ENCODE measurements at places on chromosomes 11 and 22.

DNA sequence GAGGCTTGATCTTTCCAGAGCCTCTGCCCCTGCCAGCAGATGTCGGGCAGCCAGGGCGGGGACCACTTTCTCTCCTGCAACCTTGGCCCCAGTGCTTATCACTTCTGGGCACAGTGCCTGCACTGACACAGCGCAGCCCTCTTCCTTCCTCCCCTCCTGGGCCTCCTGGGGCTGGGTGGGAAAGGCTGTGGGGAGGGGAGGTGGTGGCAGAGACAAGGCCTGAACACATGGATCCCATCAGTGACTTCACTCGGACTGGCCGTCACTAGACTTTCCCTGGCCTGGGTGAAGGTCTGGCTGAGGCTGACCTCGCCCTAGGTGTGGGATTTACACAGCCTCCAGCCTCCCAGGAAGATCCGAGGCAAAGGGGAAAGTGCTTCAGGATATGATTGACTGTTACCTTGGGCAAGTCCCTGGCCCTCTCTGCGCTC, 68.1 kb downstream of the LRRC32 start:
- DNase-seq: no peak

DNA sequence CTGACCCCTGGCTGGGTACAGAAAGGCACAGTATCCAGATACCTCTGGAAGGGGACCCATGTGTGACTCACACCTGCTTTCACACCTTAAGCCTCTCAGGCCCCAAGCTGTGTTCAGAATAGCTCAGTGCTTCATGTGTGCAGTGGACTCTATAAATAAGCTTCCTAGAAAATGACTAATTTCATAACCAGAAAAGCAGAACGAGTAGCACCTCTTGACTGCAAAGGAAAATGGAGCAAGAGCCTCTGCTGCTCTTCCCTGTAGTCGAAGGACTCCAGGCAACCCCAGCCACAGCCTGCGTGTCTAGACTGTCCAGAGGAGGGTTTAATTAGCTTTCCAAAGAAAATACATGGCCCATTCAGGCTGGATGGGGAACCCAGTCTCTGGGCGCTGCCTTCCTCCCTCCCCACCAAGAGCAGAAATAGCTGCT, 23.1 kb downstream of the PTPN5 start:
- no peak for DNase-seq

DNA sequence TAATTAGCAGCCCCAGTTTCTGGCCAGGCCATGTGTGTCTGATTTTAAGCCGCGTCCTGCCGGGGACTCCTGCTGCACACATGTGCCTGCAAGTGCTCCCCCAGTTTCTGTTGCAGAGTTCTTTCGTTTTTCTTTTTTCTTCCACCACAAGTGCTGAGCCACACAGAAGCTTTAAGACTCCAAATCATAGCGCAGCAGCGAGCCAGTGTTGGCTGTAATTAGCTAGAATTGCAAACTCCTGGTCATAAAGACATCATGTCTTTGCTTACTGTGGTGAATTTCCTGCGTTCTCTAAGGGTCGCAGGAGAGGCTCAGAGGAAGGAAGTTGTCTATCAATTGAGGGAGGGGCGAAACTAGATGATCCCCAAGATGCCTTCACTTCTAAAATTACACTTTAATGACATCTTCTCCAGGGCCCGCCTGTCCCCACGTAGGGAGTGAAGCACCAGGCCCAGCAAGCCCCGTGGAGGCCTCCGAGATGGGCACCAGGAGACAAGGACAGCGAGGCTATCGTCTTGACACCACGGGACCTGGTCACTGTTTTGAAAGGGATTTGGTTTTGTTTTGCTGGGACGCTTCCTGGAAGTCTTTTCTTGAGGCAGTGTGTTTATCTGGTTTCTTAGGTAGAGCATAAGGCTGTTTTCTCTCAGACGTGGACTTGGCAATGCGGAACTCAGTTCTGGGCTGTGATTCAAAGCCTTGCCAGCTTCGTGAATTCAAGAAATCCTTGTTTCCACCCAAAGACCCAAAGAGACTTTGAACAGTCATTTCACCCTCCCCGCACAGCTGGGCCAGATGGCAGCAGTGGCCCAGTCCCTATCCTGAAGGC, 71.8 kb downstream of the UBASH3B start:
- DNase-seq: no peak

GRCh38 chr11:20097319-20098221, 62.7 kb downstream of the DBX1 start:
- peak; percentile 43 for DNase-seq

- DNase-seq: no peak
These were observed 7.9 kb downstream of the C11orf96 start for GRCh38 chr11:43950311-43950855.

- no peak for DNase-seq
These were observed 562.3 kb downstream of the NTM start for GRCh38 chr11:131932584-131933325.

DNA sequence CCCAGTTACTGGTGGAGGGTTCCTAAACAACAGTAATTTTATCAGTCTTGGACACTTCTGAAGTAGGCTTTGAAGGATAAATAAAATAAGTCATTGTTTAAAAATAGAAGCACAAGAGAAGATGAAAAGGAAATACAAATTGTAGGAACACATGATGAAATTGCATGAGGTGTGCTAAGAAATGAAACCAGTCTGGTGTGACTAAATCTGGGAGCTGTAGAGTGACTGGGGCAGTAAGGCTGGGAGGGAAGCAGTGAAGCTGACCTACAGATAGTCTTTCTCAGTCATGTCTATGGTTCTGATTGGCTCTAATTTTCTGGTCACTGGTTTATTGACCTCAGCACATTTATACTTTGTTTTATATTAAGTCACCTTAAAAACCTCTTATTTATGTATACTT, 139.1 kb downstream of the SLC17A6 start:
- DNase-seq: no peak

DNA sequence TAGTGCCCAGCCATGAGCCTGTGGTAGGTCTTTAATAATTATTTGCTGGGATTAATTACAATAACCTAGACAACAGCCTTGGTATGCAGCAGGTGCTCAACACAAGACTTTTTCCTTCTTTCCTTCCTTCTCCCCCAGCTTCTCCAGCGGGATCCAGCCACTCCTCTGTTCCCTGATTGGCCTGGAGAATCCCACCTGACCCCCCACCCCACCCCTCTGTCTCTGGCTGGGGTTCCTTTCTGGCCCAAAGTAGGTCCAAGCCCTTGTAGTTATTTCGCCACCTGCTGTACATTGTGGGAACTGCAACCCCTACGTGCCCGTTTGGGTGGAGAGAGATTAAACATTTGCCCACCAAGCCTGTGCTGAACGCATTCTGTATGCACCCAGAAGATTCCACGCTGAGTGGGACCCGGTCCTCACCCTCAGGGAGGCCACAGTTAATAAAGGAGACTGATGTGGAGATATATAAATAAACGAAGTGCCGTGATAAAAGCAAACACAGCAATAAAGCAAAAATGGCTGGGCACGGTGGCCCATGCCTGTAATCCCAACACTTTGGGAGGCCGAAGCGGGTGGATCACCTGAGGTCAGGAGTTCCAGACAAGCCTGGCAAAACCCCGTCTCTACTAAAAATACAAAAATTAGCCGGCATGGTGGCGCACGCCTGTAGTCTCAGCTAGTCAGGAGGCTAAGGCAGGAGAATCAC, 32.1 kb upstream of the DGKZ start:
- DNase-seq: peak; percentile 74

DNA sequence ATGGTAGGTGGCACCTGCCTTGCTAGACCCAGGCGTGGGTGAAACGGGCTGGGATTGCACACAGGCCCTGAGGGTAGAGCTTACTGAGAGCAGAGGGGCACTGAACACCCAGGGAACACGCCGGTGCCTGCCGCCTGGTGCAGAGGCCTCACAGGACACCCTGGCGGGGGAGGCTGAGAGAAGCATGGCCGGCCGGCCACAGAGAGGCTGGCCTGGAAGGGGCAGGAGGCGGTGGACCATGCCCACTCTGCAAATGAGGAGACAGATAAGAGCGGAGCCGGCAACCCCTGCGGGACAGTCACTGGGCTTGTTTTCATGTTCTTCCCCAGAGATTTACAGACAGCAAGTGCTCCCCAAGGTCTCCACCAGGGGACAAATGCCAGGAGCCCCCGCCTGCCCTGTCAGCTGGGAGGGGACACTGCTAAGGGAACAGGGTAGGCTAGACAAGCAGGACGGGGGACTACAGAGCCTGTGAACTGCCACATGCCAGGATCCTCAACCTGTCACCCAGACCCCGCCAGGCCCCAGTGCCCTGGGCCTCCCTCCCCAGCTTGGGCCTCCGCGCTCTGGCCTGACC, 38.5 kb upstream of the TCF20 start:
- no peak for DNase-seq

GRCh38 chr11:59901306-59901705, 22.7 kb downstream of the OOSP3 start:
- no peak for DNase-seq

- no peak for DNase-seq
These were observed 11.9 kb upstream of the CSF2RB start for GRCh38 chr22:36901411-36902142.

DNA sequence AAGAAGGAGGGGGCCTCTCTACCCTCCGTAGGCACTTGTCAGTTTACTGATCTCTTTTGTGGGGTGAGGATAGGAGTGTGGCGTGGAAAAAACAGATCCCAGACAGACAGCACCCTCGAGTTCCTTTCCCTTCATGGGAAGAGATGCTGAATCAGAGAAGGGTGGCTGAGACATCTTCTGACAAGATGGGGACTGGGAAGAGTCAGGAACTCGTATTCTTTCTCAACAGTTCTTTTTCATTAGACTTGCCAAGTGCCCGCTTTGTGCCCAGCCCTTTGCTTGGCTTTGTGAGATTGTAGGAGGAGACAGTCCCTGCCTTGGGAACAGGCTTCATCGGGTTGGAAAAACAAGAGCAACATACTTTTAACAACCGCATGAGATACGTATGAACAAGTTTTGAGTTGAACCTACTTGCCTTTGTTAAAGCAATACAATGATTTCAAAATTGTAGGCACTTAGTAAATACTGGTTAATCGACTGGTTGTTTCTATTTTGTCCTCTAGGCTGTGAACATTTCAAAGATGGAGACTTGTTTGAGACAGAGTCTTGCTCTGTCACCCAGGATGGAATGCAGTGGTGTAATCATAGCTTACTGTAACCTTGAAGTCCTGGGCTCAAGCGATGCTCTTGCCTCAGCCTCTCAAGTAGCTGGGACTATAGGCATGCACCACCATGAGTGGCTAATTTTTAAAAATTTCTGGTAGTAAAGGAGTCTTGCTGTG, 1.1 kb downstream of the RRM1 start:
- DNase-seq: no peak

- DNase-seq: no peak
These were observed 830 bp upstream of the SPDYC start for GRCh38 chr11:65169164-65169641.

- DNase-seq: no peak
These were observed 36.6 kb downstream of the METTL15 start for GRCh38 chr11:28144808-28145207.

- no peak for DNase-seq
These were observed 875 bp upstream of the STT3A start for GRCh38 chr11:125591649-125592304.

DNA sequence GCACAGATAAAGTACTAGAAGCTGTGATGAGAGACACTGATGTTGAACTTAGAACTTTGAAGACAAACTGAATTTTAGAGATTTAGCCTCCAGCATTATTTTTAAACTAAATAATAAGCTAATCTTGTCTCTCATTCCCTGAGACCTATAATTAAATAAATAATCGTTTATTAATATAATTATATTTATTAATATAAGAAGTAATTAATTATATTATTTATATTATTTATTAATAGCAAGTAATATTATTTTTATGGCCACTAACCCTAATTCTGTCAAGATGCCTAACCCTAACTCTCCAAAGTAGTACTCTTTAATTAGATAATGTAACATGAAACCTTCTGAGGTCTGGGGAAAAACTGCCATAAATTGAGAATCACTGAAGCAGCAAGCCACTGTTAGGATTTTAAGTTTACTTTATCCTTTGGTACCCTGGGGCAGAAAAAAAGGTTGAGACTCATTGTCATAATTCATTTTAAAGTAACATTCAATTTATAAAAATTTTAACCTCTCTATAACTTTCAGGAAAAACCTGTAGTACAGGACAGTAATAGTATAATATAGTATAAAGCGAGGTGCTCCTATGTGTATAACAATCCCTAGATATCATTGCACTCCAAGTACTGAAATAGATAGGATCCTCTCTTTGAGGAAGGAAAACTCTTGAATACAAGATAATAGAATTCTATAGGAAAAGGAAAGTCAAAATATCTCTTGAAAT, 85.4 kb downstream of the TTC28 start:
- DNase-seq: no peak

- DNase-seq: peak; percentile 5
These were observed 20.0 kb upstream of the SMIM38 start for GRCh38 chr11:69135420-69136363.

GRCh38 chr11:119028346-119029068, 2.2 kb downstream of the SLC37A4 start:
- no peak for DNase-seq
